ENCODE measurements at places on chromosomes 4 and X.
A peak's percentile ranks its signal among the peaks of the same experiment; 100 is the strongest.

GRCh38 chr4:184793735-184794355 lies 31.9 kb downstream of the ACSL1 start:
- no peak for DNase-seq

DNA sequence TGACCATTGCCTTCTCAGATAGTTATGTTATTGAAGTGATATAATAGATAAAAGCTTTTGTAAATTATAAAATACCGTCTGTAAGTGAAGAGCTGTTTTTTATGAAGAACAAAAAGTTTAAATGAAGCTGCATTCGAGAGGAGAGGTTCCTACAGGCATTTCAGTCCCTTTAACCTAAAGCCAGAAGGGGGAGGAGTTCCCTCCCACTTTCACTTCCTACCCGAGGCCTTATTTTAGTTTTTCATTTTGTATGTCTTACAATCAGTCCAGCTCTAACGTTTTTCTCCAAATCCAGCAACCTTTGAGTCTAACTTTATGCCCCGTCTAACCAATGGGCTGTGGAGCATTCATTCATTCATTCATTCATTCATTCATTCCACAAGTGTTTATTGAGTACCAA lies 16.5 kb upstream of the SOX3 start:
- no peak for DNase-seq

DNA sequence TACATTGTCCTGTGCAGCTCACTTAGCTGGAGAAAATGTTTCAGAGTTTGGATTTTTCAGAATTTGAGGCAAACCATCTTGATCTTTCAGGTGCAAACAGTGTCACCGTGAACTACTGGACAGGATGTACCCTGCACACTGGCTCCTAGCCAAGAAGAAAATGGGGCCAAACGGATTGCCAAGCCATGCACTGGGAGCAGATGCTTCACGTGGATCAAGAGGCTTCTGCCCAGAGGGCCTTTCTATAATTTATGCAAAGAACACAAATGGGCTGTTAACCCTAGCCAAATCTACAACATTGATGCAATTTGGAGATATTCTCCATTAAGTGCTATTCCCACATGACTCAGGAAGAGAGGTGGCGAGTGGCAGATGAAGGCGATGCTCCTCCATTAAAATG lies 46.9 kb upstream of the ATP8A1 start:
- peak; percentile 32 for DNase-seq

DNA sequence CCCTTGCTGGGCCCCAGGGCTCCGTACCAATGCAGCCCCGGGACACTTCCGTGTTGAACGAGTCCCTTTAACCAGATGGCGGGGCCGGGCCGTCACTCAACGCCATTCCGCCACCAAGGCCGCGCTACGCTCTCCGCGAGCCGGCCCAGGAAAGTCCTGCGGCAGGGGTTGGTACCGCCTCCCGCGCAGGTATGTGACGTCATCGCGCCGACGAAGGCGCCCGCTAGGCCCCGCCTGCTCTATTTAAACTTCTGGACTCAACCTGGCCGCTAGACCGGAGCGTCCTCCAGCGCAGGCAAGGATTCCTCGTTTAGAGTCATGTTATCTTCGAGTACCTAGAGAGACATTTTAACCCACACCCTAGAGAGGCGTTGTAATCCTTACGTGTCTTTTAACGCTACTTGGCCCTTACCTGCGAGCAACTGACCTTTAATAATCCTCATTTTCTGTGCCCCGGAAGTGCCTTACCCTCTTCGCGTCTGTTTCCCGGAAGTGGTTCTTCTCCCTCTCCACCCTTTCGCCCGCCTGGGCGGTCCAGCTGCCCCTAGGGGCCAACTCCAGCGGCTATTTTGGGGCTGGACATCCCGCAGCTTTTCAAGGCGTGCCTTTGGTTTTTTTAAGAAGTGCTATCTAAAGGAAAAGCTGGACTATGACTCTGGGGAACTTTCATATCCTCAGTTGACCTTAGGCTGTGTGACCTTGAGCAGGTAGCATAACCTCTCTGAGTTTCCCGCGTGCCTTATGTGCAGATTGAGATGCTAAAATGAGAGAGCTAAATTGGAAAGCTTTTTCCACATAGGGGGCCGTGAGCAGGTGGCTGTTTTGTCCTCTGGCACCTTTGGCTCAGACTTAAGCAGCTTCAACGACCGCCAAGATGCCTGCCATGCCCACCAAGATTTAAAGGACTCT lies at the start of gene PNPLA4:
Gene PNPLA4, minus strand, starts transcription at position 155 of the 909 bp plus-strand sequence. CDS start 1,294 bp downstream, outside the sequence.
- DNase-seq, result peak; percentile 82
